ENCODE measurements at places on chromosomes 12 and 14.

DNA sequence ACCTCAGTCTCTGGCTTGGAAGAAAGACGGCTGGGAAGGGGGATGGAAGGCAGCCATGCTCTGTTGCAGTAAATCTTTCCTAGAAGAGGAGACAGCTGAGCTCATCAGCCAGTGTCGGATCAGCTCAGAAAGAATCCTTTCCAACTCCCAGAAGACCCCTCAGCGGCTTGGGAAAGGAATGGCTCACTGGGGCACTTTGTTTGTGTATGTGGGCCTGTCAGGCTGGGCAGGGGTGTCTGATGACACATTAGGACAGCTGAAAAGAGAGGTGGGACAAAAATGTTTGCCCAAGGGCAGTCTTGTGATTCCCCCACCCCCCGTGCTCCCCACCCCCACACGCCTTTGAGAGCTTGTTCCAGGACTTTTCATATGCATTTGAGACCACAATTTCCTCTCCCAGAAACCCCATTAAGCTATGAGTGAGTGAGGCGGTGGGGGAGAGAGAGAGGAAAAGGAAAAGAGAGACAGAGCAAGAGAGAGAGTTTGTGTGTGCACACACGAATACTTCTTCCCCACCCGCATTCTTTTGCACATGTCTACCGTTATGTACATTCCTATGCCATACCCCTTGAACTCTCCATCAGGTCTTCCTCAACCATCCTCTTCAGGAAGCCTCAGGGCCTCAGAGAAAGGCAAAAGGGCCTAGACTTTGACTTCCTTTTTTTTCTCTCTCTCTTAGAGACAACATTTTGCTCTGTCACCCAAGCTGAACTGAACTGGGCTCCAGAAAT lies 198.9 kb downstream of the ZFP36L1 start:
- no peak for DNase-seq

GRCh38 chr12:59595565-59595882 lies 305 bp upstream of the SLC16A7 start:
- no peak for DNase-seq

GRCh38 chr12:13371797-13372196 lies 175.3 kb downstream of the EMP1 start:
- DNase-seq, result no peak

DNA sequence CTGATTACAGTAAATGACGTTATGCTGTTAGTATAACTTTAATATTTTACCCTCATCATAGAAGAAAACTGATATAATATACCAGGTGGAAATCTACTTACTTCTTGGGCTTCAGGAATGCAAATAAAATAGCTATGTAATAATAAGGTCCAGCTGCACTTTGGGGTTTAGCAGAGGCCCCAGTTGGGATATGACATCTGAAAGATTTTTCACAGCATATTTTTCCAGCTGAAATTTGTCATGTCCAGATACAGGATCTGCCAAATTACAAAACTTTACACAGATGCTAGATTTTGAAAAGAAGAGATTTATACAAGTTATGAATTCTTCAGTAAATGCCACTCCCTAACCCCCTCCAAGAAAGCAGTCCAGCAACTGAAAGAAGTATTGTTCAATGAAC lies 29.2 kb upstream of the DCN start:
- DNase-seq, result no peak

DNA sequence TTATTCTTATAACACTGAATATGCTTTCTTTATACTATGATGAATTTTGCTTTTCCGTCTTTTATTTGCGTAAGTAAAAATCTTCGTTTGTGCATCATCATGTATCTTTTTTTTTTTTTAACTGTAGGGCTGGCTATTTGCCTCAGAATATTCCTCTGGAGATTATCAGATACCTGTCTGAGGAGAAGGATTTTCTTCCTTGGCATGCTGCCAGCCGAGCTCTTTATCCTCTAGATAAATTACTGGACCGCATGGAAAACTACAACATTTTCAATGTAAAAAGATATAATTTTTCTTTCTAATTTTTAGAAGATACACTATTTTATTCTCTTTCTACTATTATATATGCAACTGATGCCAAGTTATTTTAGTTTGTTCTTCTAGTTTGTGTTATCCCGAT lies 346.6 kb downstream of the TRHDE start:
- no peak for DNase-seq

GRCh38 chr14:70881549-70882177 lies 25.6 kb upstream of the PCNX1 start:
- DNase-seq, result no peak

GRCh38 chr12:119791453-119791852 lies 85.7 kb downstream of the CIT start:
- no peak for DNase-seq

DNA sequence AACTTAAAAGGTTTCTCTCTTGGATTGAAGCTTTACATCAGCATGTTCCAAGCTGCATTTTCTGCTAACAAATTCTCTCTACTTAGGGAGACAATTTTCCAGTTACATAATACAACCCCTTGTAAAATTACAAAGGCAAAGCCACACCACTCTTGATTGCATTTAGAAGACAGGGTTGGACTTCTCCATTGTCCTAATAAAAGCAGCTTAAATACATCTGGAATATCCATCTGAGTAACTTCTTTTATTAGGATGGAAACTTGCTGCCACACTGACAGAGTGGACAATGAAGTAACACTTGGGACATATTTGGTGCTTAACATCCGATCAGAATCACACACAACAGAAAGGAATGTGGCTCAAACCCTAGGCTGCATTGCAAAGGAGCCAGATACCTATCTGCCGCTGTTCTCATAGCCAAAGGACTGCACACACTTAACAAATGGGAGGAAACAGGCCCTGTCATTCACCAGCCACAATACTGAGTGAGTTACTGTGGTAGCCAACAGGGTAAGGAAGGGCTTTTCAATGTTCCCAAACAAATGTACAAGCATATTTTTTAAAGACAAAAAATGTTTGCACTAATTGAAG lies 157.2 kb downstream of the PAX9 start:
- DNase-seq, result no peak

DNA sequence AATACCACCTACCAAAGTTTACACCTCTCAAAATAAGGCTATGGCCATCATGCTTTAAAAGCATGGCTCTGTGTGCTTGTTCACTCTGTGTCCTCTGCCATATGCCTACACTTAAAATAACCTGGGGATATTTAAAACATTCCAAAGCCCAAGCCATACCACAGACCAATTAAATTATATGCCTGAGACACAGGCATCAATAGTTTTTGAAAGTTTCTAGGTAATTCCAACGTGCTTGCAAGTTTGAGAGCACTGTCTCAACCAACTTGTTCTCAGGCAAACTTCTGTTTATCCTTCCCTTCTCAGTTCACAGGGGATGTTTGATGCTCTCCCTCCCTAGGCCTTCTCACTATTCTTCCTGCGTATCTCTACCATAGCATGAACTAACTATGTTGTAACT lies 3.4 kb upstream of the FRMD6 start:
- no peak for DNase-seq

GRCh38 chr14:75077794-75078193 lies 8.4 kb downstream of the ZC2HC1C start:
- no peak for DNase-seq

DNA sequence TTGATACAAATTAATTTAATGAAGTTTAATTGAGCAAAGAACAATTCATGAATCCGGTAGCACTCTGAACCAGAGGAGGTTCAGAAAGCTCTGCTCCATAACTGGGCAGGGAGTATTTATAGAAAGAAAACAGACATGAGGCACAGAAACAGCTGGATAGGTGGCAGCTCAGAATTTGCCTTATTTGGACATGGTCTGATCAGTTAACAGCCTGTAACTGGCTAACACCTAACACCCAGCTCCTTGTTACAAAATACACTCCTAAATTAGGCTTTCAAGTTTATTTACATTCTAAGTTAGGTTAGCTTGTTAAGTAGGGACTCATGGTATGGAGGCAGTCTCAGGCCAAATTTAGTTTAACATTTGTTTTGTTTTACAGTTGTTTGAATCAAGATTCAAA lies 67.8 kb upstream of the TMCC3 start:
- no peak for DNase-seq

DNA sequence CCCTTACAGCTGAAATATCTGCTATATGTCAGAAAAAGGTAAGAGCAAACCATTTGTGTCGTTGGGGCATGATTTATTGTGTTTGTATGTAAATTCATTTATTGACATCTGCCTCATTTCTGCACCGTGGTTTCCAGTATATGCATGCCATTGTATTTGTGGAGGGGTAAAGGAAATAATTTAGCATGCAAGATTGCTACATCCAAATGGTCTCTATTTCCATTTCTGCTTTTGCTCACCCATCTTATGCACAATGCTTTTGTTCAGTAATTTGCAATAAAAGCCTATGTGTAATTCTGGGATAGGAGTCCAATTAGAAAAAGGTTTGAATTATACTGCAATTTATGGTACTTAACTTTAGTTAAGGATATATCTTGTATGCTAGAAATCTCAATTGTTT lies 101.8 kb downstream of the UNC79 start:
- DNase-seq, result no peak

DNA sequence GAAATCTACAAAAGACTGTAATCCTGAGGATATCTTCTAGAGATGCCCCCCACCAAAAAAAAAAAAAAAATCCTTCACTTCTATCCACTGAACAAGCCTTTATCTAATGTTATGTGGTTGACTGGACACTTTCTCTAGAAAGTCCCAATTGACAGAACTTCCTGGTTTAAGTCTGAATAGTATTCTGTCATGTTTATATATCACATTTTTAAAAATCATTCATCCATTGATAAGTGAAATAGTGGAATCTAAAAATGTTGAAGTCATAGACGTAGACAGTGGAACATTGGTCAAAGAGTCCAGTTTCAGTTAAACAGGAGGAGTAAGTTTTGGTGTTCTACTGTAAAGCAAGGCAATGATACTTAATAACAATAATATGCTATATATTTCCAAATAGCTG lies 297.0 kb downstream of the SSPN start:
- DNase-seq, result no peak

- no peak for DNase-seq
These were observed 11.2 kb upstream of the DAAM1 start for GRCh38 chr14:59177262-59177661.

GRCh38 chr14:26527095-26527494 lies 70.7 kb downstream of the NOVA1 start:
- no peak for DNase-seq

DNA sequence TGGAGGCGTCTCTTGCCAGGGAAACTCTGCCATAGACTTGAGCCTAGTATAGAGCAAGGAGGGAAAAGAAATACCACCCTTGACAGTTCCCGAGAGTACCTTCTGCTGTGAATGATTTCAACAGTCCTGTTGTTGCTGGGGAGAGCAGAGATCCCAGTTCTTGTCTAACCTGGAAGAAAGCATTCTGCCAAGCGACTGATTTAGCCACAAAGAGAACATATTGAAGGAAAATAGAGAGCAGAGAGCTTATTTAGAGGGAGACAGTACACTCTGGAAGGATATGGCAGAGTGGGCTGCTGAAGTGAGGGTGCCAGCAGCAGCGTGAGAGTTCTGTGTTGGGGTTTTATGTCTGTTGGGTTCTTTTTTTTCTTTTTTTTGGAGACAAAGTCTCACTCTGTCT lies 966.9 kb upstream of the TMEM132C start:
- DNase-seq, result no peak

- DNase-seq, result no peak
These were observed 28.2 kb upstream of the TMEM233 start for GRCh38 chr12:119565404-119565803.

GRCh38 chr12:88836156-88836555 lies 255.9 kb upstream of the KITLG start:
- no peak for DNase-seq

GRCh38 chr14:60963761-60964160 lies 17.1 kb downstream of the TRMT5 start:
- DNase-seq, result no peak

- DNase-seq, result no peak
These were observed 479.8 kb downstream of the FUT8 start for GRCh38 chr14:65892315-65892714.

- no peak for DNase-seq
These were observed 33.1 kb downstream of the FERMT2 start for GRCh38 chr14:52917735-52918134.

DNA sequence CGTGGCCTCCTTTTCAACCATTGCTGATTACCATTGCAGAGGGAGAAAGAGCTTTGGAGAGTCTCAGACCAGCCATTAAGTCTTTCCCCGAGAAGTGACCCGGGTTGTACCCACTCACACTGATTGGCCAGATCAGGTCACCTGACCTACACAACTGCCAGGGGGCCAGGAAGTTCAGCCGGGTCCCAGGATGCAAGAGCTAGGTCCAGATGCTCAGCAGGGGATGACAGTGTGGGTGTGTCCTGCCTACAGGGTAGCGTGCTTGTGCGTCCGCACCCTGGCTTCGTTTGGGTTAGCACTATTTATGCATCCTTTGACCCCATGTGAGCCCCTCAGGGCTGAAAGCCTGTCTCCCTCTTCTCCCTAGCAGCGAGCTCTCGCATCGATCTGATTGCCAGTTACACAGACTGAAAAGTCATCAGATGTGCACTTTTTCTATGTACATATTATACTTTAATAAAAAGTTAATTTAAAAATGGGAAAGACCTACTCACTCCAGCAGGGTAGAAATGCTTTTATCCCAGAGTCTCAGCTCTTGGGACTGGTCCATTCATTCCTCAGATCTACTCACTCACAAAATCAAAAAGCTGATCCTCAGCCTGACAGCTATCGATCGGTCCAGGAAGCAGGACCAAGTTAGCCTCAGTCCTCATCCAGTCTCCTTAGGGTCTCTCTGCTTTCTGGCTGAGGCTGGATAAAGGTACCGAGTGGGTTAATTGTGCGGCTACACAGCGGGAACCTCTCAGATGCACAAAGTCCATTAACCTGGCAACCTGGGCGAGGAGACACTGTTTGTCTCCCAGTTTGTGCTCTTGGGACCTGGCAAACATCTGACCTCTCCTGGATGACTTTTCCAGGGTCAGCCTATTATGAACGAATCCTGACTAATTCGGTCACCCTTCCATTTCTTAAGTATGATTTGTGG lies 68.0 kb downstream of the SERPINA3 start:
- DNase-seq, result no peak

DNA sequence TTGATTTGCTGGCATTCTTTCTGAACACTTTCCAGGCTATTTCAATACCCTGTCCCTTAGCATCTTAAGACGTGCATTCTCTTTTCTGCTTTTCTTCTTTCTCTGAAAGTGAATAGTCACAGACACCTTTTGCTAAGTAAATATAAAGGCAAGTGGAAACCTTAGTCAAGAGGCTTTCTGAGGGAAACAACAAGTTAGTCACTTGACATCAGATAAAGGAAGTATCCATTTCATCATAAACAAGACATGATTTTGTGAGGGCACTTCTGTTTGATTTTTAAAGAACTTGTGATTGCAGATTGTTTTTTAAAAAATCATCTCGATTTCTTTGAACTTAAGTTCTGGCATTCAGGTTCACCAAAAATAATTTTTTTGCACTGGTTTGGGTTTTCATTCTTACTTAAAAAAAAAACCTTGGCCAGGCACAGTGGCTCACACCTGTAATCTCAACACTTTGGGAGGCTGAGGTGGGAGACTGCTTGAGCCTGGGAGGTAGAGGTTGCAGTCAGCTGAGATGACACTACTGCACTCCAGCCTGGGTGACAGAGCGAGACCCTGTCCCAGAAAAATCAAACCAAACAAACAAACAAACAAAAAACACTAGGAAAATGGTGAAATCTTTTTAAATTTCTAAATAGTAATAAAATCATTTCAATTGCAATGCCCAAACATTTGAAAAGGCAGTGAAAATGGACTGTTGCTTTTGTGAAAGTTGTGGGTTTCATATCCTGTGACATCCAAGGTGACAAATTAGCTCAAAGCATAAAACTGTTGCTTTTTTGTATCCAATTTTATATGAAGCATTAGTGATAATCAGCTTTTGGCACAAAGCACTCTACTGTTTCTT lies 8.3 kb upstream of the KLHL42 start:
- no peak for DNase-seq

GRCh38 chr14:69625299-69626131 lies 14.1 kb downstream of the SUSD6 start:
- peak; percentile 58 for DNase-seq

- DNase-seq, result peak; percentile 18
These were observed 406 bp downstream of the TMEM263 start for GRCh38 chr12:106956048-106956578.

Data from stimulated activated CD8-positive, alpha-beta memory T cell treated with anti-CD3 and anti-CD28 coated beads, Interleukin-4, amount 100 ng/mL, for 4 hours (primary cell).